IPS DF 6.9 (cell line): ENCODE measurements at places on chromosomes 2 and 18.
A peak's percentile ranks its signal among the peaks of the same experiment; 100 is the strongest.

DNA sequence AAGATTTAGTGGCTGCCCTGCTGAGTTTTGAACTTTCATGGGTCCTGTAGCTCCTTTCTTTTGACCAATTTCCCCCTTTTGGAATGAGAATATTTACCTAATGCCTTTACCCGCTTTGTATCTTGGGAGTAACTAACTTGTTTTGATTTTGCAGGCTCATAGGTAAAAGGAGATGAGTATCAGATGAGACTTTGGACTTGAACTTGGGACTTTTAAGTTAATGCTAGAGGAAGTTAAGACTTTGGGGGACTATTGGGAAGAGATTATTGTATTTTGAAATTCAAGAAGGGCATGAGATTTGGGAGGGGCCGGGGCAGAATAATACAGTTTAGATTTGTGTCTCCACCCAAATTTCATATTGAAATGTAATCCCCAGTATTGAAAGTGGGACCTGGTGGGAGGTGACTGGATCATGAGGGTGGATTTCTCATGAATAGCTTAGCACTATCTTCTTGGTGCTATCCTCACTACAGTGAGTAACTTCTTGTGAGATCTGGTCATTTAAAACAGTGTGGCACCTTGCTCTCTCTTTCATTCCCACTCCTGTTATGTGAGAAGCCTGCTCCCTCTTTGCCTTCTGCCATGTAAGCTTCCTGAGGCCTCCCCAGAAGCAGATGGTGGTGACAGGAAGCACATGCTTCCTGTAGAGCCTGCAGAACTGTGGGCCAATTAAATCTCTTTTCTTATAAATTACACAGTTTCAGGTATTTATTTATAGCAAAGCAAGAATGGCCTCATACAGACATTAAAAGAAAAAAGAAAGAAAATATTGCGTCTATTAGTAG lies 6.1 kb downstream of the ADI1 start:
- DNase-seq, result no peak

GRCh38 chr2:212364112-212364985 lies 174.3 kb downstream of the ERBB4 start:
- no peak for DNase-seq

DNA sequence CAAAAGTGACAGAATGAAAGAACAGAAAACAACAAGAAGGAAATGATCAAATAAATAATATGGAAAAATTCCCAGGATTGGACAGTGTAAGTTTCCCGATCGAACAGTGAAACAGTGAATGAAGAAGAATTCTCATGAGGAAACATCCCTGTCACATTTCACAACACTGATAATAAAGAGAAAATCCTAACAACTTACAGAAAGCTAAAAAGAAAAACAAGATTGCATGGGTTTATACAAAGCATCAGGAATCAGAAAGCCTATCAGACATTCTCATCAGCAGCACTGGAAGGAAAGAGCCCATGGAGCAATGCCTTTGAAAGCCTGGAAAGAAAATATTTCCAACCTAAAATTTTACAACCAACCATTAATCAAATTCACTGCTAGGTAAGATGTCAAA lies 9.9 kb upstream of the COL6A3 start:
- DNase-seq, result no peak

GRCh38 chr2:46132996-46133395 lies 164.2 kb upstream of the EPAS1 start:
- DNase-seq, result no peak

GRCh38 chr2:22196806-22197205 lies 1073.0 kb downstream of the TDRD15 start:
- no peak for DNase-seq

DNA sequence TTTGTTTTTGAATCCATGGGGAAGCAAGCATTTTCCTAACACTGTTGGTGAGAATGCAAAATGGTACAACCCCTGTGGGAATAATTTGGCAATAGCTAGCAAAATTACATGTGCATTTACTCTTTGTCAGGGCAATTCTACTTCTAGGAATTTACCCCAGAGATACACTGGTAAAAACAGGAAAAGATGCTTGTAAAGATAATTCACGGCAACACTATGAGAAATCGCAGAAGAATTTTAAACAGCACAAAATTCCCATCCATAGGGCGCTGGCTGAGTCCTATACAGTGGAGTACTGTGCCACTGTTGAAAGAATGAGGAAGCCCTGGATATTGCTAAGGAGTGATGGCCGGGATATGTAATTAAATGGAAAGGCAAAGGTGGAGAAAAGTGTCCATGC lies 75.8 kb downstream of the DGKD start:
- DNase-seq, result no peak

GRCh38 chr18:58338961-58339592 lies 289.8 kb downstream of the ALPK2 start:
- DNase-seq, result no peak

DNA sequence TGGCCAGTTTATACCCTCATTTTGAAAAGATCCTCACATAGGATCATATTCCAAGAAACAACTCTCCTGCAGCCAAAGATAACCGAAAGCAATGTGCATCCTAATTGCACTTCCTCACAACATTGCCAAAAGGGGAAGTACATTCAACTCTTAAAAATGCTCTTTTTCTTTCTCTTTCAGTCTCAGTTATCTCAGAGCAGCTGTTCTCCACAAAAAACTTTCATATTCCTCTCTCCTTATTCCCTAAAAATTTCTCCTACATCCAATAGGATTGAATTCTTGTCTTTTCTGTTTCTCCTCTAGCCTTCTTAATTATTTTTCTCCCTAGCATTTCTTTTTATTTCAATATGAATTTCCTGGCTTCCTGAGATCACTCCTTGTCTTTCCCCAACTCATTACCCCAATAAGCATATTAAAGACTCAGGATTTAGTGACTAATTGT lies 7.4 kb upstream of the VRK2 start:
- DNase-seq, result no peak

- no peak for DNase-seq
Observed at GRCh38 chr2:10750610-10751009, 29.2 kb downstream of the ATP6V1C2 start.

- DNase-seq, result no peak
Observed at GRCh38 chr2:110114831-110115255, 779 bp downstream of the MALL start.

- no peak for DNase-seq
Observed at GRCh38 chr18:44586782-44587524, 93.7 kb upstream of the SETBP1 start.

DNA sequence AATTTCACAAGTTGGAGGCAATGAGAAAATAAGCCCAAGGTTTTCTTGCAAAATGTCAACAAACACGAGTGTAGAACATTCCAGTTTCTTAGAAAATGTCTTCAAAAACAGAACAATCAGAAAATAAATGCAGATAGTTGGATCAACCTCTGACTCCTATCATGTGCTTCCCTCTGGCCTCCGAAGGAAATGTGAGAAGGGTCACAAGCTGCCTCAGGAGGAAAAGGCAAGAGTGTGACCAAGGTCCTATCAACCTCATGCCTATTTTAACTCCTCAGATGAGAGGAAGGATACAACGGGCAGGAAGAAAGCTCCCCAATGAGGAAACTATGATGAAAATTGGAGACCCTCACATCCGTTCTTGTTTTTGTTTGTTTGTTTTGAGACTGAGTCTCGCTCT lies 7.9 kb downstream of the SCYGR5 start:
- no peak for DNase-seq

DNA sequence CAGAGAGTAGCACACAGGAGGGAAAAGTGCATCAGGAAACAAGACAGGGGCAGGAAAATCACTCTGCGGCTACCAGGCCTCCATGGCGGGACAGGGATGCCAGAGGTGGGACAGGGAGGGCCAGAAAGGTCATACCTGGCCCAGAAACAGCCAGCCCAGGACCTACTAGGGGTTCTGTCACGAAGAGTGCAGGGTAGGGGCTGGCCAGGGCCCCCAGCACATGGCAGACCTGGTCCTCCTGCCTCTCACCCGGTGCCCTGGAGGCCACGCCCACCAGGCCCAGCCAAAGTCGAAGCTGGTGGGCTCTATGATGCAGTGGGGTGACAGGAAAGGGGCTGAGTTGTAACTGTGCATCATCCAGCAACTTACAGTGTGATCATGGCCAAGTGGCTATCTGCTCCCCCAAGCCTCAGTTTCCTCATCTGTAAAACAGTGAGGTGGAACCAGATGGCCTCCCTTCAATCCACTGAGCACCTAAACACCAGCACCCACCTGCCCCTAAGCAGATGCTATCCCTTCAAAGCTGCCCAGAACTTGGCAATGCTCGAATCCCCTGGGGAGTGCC lies 10.6 kb downstream of the CYP26B1 start:
- no peak for DNase-seq

DNA sequence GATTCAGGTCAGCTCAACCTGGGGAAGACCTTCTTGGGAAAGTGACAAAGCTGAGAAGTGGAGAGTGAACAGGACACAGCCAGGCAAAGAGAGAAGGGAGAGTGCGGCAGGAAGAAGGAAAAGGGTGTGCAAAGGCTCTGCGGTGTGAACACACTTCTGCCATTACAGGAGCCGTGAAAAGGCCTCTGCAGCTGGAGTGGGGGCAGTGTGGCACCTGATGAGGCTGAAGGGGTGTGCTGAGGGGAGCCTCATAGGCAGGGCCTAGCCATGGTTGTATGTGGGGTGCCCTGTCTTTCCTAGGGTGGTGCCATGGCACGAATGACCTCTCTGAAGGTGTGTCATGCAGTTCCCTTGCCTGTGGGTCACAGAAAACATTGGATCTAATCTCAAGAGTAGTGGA lies 347.6 kb downstream of the CYRIA start:
- no peak for DNase-seq

DNA sequence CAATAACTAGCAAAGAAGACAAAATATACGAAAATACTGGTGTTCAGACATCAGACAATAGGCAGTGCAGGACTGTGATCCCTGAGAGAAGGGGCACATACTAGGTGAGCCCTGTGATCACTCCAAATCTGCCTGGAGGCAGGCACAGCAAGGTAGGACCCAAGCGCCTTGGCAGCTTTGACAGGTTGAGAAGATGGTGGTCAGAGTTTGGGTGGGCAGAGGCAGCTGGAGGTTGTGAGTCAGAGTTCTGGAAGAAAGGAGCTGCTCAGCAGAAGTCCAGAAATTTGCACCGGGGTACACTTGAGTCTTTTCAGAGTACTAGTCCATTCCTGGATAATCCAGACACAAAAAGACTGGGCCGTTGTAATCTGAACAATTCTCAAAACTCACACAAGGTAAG lies 14.0 kb downstream of the KIF1A start:
- DNase-seq, result no peak

- DNase-seq, result peak; percentile 20
Observed at GRCh38 chr2:57497489-57498096, 549.0 kb upstream of the VRK2 start.

DNA sequence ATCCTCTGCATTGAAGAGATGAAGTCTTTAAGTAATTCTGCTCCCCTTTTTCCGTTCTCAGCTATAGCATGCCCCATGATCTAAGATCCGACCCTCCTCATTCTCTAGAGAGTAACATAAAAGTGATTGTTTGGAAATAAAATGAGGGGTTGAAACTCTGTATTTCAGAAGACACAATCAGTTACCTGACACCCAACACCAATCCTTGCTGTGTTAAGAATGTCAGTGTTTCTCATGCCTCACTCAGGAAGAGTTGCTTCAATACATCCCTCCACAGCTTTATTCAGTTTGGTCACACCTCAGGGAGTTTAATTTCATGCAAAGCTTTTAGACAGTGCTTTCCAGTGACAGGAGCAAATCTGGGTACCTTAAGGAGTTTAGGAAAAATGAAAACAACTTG lies 49.9 kb upstream of the RBBP8 start:
- DNase-seq, result no peak

DNA sequence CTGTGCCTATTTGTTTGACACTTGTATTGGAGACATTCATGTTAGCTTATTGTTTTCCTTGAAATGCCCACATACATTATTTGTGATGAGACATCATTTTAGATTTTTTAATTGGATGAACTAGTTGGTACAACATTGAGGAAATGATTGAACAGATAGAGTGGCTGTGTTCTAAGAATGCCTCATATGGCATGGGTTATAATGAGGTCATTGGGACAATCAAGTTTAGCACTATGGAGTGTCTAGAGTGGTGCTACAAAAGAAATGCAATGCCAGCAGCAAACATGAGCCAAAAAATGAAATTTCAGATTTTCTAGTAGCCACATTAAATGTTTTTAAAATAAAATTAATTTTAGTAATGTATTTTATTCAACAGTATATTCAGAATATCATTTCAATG lies 28.1 kb downstream of the ACVR2A start:
- no peak for DNase-seq

GRCh38 chr2:16948053-16948452 lies 282.4 kb upstream of the CYRIA start:
- no peak for DNase-seq

DNA sequence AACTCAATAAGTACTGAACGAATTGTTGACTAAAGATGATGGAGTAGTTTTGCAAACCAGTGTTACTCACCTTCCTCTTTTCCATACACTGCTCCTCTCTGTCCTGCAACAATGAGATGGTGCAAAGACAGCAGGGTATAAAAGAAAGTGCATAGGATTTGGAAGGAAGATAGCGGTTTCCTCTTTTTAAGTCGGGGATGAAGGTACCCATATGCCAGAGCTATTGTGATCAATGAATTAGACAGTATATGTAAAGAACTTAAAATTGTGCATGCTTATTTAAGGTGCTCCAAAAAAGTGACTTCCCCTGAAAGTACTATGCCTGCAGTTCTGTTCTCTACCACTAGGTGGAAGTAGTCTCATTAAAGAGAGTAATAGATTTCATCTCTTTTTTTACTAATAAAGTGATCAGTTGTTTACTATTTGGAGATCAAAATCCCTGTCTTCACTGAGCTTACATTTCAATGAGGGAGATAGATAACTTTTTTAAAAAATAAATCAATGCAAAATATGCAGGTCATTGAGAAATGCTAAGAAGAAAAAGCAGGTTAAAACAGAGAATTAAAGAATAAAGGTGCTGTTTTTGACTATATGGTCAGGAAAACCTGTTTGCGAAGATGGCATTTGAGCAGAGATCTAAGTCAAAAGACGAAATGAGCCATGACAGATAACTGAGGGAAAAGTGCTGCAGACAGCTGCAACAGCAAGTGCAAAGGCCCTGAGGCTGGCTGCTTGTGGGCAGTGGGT lies 339.7 kb upstream of the SLC14A2 start:
- peak; percentile 27 for DNase-seq

DNA sequence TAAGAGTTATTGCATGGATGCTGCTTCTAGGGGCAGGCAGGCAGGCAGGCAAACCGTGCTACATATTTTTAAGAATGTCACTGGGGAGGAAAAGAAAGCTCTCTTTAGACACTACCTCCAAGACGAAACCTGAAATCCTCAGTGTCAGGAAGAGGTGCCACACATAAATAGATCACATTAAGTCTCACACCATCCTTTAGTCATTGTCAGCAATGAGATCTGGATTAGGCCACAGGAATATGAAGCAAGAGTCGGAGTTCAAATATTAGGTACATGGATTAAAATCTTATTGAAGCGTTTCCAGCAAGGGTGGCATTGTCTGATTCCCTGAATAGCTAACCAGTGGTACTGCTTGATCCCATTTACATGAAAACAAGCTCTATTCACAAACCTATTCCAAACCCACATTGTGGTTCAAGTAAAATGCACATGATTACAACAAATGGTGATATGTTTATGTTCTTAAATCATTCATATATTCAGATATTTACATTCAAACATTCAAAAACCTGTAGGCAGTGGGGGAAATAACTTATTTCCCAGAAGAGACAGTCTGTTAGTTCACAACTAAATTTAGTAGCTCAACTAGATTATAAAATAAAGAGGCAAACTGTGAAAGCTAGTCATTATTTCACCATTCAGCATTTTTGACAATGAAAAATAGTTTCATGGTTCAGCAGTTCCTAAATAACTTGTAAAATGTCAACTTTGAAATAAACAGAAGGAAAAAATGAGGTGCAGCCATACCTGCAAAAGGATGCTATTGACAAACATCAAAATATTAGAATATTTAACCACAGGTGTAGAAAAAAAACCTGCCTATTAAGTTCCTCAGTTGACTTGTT lies 195.4 kb upstream of the SIX3 start:
- no peak for DNase-seq

- no peak for DNase-seq
Observed at GRCh38 chr2:138028538-138028937, 64.3 kb downstream of the HNMT start.
